ENCODE measurements at places on chromosomes 3 and 15.

DNA sequence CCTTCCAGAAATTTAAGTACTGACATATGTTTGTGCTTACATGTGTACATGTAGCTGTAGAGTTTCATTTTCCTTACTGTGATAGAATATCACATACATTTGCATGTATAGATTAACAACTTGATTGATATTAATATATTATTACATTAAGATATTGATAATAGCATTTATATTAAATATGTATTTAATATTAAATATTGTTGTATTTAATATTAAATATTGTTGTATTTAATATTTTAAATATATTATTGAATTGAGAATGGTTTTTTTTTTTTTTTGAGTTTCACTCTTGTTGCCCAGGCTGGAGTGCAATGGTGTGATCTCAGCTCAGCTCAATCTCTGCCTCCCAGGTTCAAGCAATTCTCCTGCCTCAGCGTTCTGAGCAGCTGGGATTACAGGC is 76.5 kb downstream of the MYH15 start:
- DNase-seq, result no peak

- DNase-seq, result no peak
These were observed 67.5 kb upstream of the LRRFIP2 start for GRCh38 chr3:37241880-37242279.

DNA sequence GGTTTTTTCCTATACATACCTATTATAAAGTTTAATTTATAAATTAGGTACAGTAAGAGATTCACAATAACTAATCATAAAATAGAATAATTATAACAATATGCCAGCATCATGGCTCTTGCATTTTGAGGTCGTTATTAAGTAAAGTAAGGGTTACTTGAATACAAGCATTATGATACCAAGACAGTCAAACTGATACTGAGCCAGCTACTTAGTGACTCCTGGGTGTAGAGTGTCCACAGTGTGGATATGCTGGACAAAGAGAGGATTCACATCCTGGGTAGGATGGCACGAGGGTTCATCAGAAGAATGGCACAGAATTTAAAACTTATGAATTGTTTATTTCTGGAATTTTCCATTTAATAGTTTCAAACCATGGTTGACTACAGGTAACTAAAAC is 157.2 kb upstream of the IL12A start:
- no peak for DNase-seq

- no peak for DNase-seq
These were observed 222.0 kb downstream of the P3H2 start for GRCh38 chr3:189898559-189899153.

DNA sequence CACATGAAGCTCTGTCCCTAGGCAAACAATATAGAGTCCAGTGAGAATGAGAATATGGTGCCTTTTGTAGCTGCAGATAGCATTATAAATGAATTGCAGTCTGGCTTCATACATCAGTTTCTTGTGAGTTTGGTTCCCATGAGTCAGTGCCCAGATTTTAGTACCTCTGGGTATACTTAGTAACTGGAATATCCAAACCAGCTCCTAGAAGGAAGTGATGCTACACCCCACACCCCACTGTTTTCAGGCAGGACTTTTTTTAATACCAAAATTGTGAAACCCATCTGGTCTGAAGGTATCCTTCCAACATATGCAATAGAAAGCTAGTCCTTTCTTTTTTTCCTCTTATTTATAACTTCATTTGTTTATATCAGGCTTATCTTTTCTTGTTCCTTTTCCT is 42.1 kb upstream of the FOXP1 start:
- DNase-seq, result no peak

DNA sequence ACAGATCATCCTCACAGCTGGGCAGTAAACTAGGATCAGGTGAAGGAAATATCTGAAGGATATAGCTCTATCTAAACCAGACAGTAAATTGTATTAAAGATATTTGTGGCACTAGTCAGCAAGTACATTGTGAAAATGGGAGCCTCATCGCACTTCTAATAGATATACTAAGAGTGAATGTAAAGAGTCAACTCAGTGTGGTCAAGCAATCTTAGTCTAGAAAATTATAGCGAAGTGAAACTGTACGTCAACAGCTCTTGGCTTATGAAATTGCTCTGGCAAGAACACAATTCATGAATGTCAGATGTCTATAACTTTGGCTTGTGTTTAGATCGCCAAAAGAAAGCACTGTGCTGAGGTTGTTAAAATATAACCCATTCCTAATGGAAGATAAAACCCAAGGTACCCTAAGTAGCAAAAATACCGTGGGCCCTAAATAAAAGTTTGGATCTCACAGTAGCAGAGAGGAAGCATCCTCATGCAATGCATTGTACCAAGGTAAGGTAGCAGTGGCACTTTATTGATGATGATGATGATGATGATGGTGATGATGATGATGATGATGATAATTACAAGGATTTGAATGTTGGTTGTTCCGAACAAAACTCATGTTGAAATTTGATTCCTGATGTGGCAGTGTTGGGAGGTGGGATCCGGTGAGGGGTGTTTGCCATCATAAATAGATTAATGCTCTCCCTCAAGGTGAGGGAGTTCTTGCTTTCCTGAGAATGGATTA is 228.5 kb downstream of the UNC13C start:
- DNase-seq, result no peak

GRCh38 chr3:78762121-78762520 is 1005.7 kb downstream of the ROBO1 start:
- no peak for DNase-seq

GRCh38 chr3:143998266-143998665 is 26.6 kb downstream of the DIPK2A start:
- no peak for DNase-seq

GRCh38 chr3:22746221-22746620 is 456.9 kb upstream of the UBE2E2 start:
- DNase-seq, result no peak

- peak; percentile 32 for DNase-seq
These were observed 54.3 kb downstream of the LIPC start for GRCh38 chr15:58486062-58486461.

- DNase-seq, result no peak
These were observed 48.4 kb downstream of the CHAC1 start for GRCh38 chr15:41001524-41002214.

DNA sequence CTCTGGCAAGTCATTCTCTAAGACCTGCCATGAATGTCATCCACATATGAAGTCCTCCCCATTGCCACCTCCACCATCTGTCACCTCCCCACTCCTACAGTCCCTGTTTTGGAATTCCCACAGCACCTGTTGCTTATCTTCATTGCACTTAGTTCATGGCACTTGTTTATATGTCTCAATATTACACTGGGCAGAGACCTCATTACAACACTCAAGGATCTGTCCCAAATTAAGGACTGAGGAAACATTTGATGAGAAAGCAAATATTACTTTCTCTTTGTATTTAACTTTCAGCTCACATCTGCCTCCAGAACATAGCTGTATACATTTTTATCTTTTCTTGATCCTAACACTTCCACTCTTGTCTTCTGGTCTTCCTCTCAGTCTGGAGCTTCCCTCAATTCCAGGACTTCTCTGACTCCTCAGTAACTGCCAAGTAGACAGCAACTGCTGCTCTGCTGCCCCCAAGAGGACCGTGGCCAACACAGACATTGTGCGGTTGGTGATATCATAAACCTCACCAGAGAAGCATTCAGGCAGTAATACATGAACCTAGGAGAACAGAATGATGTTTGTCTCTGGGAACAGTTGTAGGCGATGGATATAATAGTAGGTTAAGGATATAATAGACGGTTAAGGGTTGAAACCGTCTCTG is 45.0 kb upstream of the FGF12 start:
- DNase-seq, result peak; percentile 22
